ENCODE measurements at places on chromosomes 3 and 15.

DNA sequence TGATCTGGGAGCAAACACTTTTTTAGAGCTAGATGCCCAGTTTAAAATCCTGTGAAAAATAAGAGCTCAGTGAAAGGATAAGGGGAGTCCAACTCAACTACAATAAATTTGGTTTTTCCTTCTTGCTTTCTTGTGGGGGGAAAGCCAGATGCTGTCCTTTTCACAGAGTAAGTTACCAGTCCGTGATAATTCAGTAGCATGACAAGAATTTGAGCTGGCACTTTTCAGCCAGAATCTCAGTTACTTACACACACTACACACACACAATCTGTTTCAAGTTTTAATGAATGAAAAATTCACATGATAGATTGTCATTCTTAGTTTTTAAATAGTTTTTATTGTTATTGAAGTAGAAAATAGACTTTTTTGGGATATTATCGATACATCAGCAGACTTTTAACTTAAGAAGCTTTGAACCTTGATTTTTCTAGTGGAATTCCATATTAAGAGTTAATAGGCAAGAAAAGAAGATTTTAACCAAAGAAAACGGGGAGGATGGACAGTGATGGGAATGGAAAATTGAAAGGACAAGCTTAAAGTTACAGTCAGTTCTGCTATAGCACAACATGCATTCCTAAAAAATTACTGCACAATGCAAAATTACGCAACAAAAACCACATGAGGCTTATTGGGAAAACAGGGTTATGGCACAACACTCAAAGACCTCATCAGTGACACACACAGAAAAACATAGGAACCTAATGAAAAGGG, 47.0 kb downstream of the PSMD6 start:
- no peak for DNase-seq

DNA sequence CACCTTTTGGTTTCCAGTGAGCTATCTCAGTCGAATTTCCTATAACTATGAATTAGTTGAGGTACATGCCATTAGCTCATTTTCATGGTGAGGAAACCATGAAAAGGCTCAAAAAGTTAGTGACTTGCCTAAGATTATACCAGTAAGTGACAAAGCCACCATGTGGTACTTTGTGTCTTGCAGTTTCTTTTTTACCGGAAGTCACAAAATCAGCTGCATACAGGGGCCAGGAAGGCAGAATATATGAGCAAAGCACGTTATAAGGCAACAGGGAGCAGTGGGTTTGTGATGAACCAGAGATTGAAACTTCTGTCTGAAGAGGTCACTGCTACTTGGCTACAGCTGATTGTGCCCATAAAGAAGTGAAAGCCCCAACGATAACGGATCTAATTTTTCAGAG, 50.3 kb downstream of the CMTM8 start:
- no peak for DNase-seq

DNA sequence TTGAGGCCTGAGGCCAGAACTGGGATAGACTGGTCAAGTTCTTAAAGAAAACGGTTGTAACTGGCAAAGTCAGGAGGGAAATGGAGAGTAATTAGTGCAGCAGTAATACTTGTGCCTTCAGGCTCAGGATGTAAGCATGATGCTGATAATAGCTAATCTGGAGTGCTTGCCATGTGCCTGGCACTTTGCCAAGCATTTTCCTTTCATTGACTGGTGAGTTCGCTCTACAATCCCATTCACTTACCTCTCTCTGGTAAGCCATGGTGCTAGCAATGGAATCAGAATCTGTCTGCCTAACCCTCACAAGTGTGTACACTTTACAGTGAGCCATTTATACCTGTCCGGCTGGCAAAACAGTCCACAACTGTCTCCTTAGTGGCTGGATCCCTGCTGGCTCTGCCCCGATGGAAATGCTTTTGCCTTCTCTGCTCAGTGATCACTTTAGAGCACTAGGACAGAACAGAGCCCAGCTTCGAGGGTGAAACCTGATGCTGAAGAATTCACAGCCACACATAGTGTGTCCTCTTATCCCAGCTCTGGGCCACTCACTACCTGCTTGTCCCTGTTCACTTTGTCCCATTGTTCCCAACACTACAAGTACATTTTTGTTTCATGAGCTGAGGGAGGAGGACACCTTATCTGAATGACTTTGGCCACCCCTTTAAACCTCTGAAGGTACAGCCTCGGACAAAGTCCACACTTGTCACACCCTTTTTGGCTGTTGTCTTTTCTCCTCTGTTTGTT, 10.3 kb downstream of the CHP1 start:
- DNase-seq = no peak

DNA sequence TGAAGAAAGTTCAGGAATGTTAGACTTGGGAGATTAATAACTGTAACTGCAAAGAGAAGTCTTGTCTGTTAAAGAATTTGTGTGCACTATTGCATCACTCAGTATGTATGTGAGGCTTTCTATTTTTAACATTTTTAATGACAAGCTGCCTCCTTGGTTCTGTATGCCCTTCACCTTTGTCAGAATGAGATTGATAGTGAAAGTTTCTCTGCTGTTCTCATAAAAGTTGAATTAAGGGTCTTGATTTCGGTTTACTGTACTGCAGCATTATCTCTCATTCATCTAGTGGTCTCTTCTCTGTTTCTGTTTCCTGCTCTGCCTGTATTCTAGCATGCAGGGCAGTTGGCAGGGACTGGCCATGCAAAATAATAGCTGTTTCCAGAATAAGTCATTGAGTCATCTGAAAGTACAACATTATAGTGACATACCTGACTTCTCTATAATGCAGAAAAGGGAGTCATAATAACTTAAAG, 454.9 kb downstream of the IL5RA start:
- no peak for DNase-seq

GRCh38 chr3:180996415-180996932, 6.9 kb upstream of the DNAJC19 start:
- no peak for DNase-seq

DNA sequence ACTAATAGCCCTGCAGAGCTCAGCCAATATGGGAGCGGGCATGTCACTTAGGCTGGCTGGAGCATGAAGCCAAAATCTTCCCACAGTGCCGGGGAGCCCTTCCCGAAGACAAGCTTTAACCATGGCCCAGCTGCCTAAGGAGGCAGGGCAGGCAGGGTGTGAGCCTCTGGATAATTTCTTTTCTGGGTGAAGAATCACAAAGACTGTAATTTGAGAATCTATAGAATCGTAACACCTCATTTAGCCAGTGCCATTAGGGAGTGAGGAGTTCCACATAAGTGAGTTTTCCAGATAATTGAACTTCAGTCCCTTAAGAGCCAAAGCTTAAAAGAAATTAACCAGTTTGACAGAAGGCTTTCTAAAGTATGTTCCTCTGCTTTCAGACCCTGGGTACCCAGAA, 40.2 kb upstream of the TLE3 start:
- no peak for DNase-seq

- DNase-seq = no peak
Measured at GRCh38 chr15:61155741-61156700, 73.1 kb downstream of the RORA start.

DNA sequence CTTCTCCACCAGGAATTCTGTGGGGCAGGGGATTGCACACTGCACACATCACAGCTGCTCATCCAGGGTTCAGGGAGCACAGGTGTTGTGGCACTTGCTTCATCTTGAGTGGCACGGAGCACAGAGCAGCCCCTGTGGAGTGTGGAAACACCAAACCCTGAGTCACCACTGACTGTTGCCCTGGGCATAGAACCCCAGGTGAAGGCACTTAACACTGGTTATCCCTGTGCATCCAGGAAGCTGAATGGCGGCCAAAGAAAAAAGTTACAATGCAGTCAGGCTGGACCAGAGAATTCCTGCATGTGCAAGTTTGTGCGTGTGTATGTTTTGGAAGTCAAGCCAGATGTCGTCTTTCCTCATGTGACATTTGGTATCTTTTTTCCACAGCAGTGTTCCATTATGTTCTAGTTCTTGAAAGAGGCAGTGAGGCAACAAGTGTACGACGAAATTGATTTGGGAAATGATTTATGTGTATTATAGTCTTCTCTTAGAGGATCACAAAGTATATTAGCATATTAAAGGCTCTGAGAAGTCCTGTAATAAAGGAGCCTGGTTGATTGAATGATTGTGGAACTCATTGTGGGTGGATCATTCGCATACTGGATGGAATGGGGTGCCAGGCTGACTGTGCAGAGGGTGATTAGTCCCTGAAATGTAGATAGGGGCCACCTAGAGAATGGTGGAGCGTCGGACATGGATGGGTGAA, 292.3 kb downstream of the TLE3 start:
- DNase-seq = no peak

All from endothelial cell (in vitro differentiated cells).